HTR-8/SVneo (cell line): ENCODE measurements at places on chromosomes 12 and 14.

DNA sequence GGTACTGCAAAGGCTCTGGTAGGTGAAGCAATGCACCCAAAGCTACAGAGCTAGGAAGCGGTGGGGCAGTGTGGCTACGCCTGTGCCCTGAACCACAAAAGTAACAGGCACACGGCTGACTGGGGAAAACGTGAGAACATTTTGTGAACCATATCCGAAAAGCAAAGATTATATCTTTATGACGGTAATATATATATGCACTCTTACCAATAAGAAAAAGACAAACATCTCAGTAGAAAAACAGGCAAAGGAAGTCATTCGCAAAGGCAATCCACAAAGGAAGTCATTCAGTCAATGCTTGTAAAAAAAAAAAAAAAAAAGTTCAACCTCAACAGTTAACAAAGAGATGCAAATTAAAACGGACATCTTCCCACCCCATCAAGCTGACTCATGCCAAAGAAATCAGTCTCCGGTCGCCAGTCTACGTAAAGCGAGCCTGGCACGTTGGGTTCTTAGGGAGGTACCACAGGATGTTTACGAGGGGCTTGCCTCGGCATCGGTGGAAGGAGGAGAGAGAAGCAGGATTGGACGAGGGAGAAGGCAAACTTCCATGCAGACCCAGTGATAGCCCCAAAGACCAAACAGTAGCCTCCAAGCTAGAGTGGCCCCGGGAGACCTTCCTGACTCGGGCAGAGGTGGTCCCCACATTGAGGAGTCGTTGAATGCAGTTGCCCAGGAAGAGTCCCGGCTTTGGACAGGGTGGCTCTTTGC, 39.4 kb upstream of the PPP2R5C start:
- peak; percentile 85 for DNase-seq

DNA sequence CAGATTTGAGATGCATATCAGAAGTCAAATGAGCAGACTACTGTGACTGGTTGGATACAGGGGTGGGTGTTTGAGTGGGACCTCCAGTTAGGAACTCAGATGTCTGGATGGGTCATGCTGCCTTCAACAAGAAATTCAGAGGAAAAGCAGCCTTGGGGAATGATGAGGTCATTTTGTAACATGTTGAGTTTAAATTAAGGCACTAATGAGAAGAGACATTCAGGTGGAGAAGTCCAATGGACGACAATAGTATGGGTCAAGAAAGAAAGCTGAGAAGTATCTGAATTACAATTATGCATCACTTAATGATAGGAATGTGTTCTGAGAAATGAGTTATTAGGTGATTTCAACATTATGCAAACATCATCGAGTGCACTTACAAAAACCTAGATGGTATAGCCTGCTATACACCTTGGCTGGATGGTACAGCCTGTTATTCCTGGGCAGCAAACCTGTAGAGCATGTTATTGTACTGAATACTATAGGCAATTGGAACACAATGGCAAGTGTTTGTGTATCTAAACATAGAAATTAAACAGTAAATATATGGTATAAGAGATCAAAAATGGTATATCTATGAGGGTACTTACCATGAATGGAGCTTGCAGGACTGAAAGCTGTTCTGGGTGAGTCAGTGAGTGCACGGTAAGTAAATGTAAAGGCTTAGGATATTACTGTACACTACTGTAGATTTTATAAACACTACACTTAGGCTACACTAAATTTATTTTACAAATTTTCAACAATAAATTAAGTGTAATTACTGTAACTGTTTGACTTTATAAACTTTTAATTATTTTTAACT, 414.7 kb downstream of the RAD51B start:
- DNase-seq = no peak

- DNase-seq = no peak
These were observed 18.2 kb upstream of the IFT81 start for GRCh38 chr12:110105986-110106385.

- DNase-seq = no peak
These were observed 52.4 kb downstream of the CCDC91 start for GRCh38 chr12:28242496-28243309.

DNA sequence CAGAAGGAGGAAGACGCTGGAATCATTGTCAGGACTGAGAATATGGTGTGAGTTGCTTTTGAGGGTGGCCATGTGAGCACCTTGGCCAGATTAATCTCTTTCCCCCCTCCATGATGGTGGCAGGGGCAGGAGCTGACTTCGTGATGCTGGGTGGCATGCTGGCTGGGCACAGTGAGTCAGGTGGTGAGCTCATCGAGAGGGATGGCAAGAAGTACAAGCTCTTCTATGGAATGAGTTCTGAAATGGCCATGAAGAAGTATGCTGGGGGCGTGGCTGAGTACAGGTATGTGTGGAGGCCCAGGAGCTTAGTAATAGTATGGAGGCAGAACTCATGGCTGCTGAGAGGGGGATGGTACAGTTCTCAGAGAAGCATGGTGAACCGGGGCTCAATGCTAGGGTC, 4.3 kb downstream of the TINF2 start:
- no peak for DNase-seq

DNA sequence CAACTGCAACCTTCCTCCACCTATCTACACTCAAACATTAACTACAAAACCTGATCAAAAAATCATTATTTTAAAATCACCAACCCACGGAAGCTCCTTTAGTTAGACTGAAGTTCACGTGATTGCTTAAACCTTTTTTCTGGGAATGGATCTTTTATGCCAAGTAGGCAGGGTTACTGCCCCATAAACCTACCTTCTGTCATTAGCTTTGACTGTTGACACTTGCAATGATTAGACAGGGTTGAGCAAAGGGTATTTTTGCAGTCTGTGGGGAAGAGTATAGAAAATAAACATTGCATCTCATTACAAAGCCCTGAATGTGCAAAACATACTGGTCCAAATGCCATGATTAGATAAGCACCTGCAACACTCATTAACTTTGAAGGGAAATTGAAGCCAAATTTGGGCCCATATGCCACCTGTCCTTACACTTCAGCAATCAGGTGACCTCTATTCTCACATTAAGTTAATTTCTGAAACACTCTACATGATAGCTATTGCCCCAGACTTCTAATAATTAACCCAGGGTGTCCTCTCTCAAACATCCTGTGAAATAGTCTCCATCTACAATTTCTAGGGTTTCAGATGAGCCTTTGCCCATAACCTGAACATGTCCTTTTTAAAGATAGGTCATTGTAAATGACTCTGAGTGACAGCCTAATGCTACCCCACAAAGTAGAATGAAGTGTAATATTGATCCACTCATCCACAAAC, 156.0 kb upstream of the PLEKHG7 start:
- no peak for DNase-seq

DNA sequence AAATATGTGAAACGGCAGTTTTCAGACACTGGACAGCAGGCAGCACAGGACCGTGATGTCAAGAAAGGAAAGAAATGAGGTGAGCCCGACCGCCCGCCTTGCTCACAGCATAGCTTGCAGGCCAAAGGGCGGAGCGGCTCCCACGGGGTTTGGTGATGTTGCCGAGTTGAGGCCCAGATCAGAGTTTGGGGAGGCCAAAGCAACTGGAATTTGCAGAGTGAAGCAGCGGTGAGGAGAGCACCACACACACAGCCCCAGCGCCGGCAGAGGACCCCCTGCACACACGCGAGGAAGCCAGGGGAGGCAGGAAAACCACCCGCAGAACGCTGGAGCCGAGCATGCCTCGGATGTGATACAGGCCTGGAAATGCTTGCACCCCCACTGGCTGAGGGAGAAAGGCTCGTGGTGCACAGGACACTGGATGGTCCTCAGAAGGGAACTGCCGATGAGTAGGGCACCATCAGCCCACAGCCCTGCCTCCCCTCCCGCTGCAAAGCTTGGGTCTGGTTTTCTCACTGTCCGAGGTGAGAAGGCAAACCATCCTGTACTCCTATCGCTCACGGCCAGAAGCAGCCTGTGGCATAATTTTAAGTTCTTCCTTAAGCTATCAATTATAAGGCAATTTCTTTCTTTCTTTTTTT, 25.7 kb upstream of the PLD4 start:
- no peak for DNase-seq

DNA sequence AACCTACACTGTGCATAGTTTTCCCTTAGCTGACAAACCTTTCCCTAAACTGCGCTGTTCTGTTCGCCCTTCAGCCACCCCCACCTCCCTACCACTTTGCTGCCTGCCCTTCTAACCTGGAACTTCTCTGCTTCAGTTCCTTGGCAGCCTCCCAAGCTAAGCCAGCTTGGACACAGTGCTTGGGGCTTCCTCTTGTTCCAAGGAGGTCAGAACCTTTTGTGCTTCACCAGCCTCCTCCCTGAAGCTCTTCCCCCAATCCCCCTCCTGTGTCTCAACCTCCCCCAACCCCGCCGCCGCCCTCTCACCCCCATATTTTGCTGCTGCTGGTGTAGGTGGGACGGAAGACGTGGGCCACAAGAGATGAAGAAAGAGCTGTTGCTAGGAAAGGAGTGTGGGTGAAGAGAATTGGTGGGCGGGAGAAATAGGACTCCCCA, 8.1 kb upstream of the RIC8B start:
- DNase-seq = no peak

GRCh38 chr12:22285846-22286245, 48.7 kb downstream of the ST8SIA1 start:
- DNase-seq = no peak

GRCh38 chr12:48183091-48183875, at the start of gene CCDC184:
Gene CCDC184 (plus strand): TSS chr12:48183644. CDS start chr12:48184123, 479 bp downstream.
- peak; percentile 49 for DNase-seq

GRCh38 chr12:51915003-51915625, 7.8 kb downstream of the ACVRL1 start:
- no peak for DNase-seq

DNA sequence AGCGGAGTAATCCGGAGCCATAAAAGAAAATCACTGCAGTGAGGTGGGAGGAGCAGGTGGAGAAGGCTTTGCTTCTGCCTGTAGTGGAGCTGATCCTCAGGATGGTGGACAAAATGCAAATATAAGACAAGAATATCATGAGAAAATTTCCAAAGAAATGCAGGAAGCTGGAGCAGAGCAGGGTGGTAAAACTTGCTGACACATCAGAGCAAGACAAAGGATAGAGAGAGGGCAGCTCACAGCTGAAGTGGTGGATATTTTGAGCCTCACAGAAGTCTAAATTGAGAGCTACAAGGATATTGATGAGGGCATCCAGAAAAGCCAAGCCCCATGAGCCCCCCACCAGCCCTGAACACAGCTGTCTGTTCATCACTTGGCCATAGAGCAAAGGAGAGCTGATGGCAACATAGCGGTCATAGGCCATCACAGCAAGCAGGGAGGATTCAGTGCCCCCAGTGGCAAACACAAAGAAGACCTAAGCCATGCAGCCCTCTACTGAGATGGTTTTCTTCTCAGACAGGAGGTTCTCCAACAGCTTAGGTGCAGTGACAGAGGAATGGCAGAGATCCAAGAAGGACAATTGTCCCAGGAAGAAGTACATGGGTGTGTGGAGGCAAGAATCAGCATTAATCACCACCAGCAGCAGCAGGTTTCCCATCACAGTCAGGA, 30.0 kb upstream of the ANP32D start:
- no peak for DNase-seq

DNA sequence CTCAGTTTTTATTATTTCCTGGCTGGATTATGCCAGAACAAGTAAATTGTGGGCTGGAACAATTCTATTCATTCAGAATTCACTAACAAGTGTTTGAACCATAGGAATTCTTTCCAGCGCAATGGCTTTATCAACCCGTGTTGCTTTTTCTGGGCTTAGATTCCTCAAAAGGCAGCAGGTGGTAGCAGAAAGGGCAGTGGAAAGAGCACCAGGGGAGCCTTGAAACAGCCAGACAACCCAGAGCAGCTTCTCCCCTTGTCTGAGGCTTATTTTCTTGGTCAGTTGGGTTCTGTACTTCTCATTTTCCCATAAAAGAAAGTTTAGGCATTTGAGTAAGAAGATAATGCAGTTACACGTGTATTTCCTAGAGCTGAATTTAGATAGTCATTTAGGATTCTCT, 130.7 kb downstream of the OTOGL start:
- DNase-seq = no peak

- no peak for DNase-seq
These were observed 281.1 kb upstream of the AMIGO2 start for GRCh38 chr12:47360771-47361388.

GRCh38 chr12:5204831-5205230, 161.2 kb downstream of the KCNA5 start:
- no peak for DNase-seq

GRCh38 chr12:85814071-85814470, 22.1 kb downstream of the RASSF9 start:
- DNase-seq = no peak

DNA sequence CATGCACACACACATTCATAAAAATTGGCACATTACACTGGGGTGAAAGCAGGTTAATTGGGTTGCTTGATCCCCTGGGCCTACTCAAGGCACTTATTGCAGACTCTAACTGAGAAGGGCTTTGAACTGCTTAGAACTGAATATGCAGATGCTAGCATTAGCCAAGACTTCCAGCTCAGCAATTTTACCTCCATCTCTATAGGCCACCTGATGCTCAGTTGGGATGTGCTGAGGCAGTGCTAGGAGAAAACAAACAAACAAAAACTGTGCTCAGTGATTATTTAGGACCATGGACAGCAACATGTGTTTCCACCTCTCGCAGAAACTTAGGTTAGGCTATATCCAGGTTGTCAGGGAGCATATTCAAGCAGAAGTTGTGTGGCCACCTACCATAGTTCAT, 124.8 kb upstream of the WSCD2 start:
- peak; percentile 3 for DNase-seq

DNA sequence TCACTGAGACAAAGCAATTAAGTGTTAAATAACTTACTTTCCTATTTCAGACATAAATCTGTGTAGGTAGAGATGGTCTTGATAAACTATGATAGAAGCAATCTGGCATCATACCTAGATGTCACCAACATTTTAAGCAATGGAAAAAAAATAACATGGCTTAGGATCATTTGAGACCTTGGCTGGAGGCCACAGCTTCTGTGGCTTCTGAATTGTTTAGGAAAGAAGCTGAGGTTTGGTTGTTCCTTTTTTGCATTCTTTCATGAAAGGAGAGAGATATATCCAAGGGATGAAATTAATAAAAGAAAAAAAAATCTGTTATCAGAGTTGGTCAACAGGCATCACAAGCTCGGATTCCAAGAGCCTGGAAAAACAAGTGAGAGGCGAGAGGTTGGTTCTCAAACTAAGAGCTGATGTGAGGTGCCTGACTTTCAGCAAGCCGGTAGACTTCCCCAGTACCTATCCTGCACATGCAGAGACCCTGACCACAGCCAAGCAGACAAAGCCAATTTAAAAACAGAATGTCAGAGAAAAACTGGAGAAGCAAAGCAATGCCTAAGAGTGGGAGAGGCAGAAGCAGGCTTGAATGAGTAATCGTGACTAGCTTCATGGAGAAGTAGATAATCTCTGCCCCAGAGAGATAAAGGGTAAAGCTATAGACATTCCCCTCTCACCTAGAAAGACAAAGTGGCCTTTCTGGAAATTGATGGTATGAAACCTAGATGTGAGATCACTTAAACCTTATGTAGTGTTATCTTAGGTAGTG, 43.4 kb upstream of the ST8SIA1 start:
- no peak for DNase-seq
